ENCODE measurements at places on chromosomes 12 and 14.

GRCh38 chr12:90245391-90245790 lies 536.8 kb upstream of the ATP2B1 start:
- DNase-seq, result no peak

DNA sequence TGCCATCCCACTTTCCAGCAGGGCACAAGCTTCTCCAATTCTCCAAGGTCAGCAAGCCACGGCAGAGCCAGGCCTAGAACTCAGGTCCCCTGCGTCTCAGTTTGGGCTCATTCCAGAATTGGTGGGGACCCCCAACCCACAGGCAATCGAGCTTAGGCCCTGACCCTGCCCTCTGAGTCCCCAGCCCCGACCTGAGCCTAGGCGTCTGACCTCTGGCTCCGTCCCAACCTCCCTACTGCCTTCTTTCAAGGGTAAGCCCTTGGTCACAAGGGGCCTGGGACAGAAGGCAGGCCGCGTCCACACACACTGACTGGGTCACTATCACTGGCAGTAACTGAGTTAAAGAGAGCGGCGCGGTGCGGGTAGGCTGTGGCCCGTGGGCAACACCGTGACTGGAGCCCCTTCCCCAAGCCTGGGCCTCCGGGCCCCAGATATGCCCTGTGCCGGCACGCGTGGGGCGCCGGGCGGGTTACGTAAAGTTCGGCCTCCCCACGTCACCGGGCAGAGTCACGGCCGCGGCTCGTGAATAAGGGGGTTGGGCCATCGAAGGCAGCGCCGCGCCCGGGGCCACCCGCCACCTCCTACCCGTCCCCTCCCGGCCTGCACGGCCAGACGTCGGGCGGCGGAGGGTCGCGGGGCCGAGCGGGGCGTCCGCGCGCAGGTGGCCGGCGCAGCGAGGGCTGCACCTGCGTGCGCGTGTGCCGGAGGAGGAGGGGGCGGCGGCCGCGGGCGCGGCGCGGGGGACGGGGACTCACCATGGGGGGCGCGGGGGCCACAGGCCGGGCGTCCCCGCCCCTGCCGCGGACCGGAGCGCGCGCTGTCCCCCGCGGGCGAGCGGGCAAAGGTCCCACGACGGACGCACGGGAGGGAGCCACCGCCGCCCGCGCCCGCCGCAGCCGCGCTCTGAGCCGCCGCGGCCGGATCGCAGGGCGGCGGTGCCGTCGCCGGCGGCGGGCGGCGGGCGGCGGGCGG lies 516 bp downstream of the ANKRD9 start:
- DNase-seq, result no peak

- no peak for DNase-seq
Observed at GRCh38 chr14:103892247-103892646, 36.0 kb upstream of the TDRD9 start.

GRCh38 chr12:114319422-114319821 lies 86.5 kb downstream of the TBX5 start:
- no peak for DNase-seq

DNA sequence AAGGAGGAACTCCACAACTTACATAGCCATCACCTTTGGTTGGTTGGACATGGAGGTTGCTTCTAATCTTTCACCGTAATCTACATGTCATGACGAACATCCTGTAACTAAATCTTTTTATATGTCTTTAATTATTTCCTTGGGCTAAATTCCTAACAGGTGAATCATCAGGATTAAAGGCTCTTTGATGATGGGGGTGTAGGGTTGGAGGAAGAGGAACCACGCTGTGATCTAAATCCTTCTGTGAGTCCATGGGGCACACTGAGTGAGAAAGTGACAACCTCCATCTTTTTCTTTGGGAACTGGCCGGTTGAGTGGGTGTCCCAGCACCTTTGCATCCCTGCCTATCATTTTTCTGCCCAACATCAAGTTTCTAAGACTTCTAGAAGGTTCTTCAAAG lies 31.1 kb upstream of the MAP1LC3B2 start:
- no peak for DNase-seq

DNA sequence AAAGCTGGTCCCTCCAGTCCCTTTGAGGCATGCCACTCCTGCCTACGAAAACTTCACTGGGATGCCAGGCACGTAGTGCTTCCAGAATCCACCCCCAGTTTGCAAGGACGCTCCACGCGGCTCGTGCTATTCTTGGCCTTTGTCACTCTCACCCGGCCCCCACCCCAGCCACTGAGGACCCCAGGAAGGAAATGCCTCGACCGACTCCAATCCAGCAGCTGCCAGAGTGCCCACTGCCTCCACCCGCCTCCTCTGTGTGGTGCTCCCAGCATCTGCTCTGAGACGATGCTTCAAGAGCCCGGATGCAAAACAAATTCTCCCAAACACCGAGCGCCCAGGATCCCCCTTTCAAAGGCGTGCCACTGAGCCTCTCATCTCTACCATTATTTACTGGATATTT lies 123.9 kb downstream of the RFLNA start:
- no peak for DNase-seq

DNA sequence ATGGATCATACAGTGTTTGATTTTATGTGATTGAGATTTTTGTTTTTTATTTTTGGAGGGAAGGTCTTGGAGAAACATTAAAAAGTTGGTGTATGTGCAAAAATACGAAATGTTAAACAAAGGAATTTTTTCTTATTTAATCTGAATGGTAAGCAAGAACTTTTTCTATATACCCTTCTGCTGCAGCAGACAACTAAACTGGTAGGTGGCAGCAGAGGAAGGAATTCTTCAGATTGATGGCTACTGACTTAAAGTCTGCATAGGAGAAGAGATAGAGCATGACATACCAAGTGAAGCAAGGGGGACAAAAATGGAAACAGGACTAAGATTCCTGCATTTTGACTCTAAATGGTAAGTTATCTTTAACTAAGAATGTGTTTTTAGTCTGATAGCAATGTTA lies 42.0 kb upstream of the A2ML1 start:
- DNase-seq, result no peak

GRCh38 chr12:52389313-52390207 lies 4.1 kb upstream of the KRT84 start:
- no peak for DNase-seq

- no peak for DNase-seq
Observed at GRCh38 chr14:68603533-68604360, 189.1 kb downstream of the ZFP36L1 start.

GRCh38 chr14:56953884-56954283 lies 143.6 kb upstream of the OTX2 start:
- DNase-seq, result no peak

DNA sequence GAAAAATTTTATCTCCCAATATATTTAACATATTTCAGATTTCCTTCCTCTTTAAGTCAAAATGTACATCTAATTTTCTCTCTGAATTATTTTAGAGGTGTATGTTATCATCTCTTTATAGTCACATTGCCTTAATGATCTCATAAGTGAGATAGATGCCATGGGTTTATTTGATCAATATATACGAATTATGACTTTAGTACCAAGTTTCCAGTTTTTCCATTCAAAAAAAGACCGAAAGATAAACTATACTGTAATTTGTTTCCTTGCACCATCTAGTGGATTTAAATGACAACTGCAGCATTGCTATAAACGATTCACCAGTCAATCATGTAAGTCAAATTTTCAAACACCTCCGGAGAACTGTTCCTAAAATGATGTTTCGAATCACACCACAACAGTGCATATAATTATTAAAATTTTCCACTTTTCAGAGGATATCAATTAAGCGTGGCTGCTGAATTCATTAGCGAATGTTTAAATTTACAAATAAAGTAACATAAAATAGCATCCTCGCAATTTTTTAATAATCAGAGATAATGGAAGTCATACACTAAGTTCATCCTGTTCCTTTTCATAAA lies 419 bp upstream of the ATXN7L3B start:
- no peak for DNase-seq

GRCh38 chr12:53683494-53683893 lies 7.6 kb upstream of the ATP5MC2 start:
- DNase-seq, result no peak

DNA sequence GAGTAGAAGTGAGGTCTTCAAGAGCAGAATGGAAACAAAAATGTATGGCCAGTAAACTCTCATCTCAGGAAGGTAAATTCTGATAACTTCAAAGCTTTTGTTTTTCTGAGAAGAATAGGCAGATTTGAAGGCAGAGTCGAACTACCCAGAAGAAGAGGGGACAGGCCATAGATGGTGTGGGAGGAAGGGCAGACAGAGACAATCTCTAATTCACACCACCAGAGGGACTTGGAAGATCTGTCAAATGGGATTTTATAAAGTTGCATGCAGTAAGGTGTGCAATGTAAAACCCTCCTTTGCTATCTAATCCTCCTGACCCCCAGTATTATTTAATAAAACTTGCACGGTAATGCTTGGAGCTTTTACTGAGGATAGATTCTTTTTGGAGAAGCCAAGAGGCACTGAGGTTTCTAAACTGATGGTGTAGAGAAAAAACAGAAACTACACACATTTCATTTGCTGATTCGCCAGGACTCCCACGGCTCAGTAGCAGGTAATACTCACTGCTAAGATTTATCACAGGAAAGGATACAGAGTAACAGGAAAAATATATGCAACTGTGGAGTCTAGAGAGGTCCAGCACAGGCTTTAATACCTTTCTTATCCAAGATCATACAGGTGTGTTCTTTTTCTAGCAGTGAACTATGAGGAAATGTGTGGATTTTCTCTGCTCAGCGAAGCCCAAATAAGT lies 18.3 kb downstream of the SLC38A2 start:
- no peak for DNase-seq

GRCh38 chr14:29847056-29847380 lies 80.6 kb downstream of the PRKD1 start:
- no peak for DNase-seq

DNA sequence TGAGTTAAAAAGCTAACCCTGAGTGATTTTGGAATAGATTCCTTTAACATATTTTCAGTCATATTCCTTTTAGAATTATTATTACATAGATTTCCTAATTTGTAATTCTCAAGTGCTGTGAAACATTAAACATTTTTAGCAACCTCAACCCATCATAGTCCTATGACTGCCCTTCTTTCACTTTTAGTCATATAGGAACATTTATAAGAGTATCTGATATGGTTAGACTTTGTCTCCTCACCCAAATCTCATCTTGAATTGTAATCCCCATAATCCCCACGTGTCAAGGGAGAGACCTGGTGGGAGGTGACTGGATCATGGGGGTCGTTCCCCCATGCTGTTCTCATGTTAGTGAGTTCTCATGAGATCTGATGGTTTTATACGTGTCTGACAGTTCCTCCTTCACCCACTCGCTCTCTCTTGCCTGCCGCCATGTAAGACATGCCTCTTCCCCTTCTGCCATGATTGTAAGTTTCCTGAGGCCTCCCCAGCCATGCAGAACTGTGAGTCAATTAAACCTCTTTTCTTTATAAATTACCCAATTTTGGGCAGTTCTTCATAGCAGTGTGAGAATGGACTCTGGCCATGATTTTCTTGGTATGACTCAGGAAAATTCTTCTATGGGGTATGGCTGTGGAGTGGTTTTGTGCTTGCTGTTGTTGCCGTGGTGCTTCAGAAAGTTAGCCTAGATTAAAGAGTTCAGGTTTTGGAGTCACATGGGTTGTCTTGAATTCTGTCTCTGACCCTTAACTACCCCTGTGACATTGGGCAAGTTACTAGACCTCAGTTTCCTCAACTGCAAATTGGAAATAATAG lies 83.9 kb downstream of the FUT8 start:
- no peak for DNase-seq

- DNase-seq, result no peak
Observed at GRCh38 chr12:24896171-24896570, 52.7 kb downstream of the BCAT1 start.

DNA sequence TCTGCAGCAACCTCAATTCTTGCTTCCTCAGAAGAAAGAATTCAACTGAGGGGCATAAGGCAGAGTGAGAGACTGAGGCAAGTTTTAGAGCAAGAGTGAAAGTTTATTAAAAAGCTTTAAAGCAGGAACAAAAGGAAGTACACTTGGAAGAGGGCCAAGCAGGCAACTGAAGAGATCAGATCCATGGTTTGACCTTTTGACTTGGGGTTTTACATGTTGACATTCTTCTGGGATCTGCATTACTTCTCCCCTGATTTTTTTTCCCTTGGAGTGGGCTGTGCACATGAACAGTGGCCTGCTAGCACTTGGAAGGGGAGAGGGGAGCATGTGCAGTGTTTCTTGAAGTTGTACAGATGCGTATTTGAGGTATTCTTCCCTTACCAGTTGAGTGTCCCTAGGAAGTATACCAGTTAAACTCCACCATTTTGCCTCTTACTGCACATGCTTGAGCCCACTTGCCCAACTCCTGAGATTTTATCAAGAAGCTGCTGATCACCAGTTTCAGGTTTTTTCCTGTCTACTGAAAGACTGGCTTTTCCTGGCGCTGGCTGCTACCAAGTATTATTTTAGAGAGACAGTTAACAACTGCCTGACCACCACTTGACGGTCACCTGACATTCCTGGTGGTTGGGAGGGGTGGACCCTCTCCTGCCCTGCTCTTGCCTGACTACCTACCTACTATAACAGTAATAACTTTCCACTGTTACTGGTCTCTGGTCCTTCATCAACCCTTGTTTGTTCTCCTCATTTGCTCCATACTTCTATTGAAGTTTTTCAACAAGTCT lies 26.0 kb upstream of the TMTC2 start:
- no peak for DNase-seq

DNA sequence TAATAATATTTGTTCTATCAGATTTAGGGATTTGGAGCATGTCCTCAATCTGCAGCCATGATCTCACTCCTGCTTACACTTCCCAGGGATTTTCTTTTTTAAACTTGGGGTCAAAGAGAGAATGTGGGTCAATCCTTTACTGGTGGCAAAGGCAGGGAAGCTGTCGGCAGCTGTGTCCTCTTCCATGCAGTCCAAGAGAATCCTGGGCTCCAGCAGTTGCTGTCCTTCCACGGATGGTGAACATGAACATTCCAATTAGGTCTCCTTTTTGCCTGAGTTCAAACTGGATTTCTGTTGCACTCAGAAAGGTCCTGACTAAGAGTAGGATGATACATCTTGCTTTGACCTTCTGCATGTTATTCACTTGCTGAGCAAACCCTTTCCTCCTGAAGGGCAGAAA lies 73.9 kb downstream of the ARL6IP4 start:
- no peak for DNase-seq

GRCh38 chr12:116236976-116237375 lies 40.5 kb downstream of the MED13L start:
- DNase-seq, result no peak

DNA sequence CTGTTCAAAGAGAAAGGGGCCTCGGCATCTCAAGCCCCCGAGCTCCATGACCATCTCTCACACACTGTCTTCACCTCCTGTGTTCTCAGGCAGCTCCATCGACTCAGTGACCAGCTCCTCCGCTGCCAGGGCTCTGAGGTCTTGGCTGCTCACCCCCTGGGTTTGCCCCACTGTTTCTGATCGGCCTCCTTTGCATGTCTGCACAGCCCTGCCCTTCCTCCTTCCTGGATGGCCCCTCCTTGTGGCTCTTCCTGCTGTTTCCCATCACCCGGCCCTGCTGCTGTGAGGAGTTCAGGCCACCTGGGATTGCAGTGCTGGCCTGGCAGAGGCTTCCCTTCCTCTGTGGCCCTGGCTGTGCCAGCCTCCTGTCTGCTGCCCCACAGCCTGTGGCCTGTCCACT lies 38.1 kb upstream of the PIWIL1 start:
- no peak for DNase-seq

DNA sequence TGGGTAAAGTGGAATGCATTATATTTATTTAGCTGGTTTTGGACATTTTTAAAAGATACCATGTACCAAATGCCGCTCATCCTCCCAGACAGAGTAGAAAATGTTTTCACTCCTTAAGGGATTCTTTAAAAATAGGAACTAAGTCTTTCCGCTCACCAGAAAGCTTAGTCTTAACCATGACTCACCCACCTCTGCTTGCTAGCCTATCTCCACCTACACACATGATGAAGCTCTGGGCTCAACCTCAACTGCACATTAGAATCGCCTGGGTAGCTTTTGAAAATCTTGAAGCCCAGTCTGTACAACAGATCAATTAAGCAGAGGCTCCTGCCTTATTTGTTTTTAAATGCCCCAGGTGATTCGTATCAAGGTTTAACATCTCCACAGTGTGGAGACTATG lies 260.5 kb downstream of the NEDD1 start:
- DNase-seq, result no peak

All from stimulated activated naive CD8-positive, alpha-beta T cell treated with anti-CD3 and anti-CD28 coated beads, Interleukin-15, amount 100 ng/mL, for 72 hours (primary cell).